ENCODE measurements at places on chromosomes 5 and 9. TPM values are rescaled to one million over a fixed set of nuclear protein-coding genes. Genes with fewer than 3 reads are reported as not detected.

ADRA1B gene
- 0.09 TPM for total RNA-seq

GRCh38 chr9:89523948-89524347 lies 26.0 kb upstream of the SEMA4D start:
- H3K27me3 ChIP-seq, result no peaks in the 10 kb centered on the region
- peak; percentile 71 for DNase-seq
- peaks cover 71% of the 10 kb centered on the region for H3K4me1 ChIP-seq
- H3K27ac ChIP-seq, result peak overlapping the region; percentile 99

DNA sequence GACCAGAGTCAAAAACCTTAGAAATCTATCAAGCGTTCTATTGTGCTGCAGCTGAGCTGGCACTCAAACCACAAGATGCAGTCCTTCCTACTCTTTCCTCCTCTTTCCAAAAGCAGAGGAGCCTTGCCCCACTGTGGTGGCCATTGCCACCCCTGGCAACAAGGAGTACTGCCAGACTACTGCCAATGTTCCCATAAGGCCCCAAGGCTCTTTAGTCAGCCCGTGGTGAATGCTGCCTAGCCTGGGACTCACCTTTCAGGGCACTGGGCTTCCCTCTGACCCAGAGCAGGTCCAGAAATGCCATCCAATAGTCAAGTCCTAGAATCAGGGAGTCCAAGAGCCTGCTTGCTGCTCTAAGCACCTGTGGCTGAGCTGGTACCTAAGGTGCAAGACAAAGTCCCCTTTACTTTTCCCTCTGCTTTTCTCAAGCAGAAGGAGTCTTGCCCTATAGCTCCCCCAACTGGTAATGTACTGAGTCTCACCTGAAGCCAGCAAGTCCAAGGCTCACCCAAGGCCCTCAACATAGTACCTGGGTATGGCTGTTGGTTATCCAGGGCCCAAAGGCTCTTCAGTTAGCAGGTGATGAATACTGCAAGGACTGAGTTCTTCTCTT lies 219.4 kb downstream of the ATPSCKMT start:
- H3K27ac ChIP-seq, result no peak overlapping the region
- peaks cover 3% of the 10 kb centered on the region for H3K4me1 ChIP-seq
- no peaks in the 10 kb centered on the region for H3K36me3 ChIP-seq
- no peak overlapping the region for H3K4me3 ChIP-seq

FABP6 gene
- total RNA-seq, result 13.0 TPM

DNA sequence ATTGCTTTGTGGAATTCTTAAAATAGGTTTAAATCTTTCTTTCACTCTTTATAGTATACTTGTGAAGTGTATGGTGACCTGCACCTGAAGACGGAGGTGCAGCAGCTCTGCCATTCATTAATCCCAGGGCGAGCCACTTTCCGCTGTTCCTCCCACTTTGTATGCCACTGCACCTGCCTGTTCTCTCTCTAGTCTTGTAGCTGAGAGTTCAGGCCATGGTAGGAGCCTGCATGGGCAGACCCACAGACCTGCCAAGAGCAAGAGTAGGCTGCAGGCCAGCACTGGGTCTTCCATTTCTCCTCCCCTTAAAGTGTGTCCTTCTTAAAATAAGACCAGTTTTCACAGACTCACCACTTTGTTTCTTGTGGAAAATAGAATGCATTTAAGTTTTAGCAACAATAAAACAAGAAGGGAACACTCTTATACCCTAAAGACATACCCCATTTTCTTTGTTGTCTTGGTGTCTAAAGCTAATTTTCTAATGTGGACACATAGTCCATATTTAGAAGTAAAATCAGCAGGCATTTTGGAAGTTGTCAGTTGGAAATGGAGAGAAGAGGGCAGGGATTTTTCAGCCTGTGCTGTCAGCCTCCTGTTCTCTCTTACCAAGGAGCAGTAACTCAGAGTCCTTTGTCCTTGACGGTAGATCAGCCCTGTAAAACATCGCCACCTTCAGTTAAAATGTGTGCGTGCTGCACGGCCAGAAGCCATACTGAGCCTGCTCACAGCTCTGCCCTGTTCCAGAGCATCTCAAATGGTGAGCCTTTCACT lies 103.2 kb downstream of the SNCAIP start:
- no peaks in the 10 kb centered on the region for H3K36me3 ChIP-seq
- no peak overlapping the region for H3K27ac ChIP-seq
- no peaks in the 10 kb centered on the region for H3K27me3 ChIP-seq
- no peaks in the 10 kb centered on the region for H3K4me1 ChIP-seq

GRCh38 chr5:6780802-6781391 lies 67.7 kb downstream of the TENT4A start:
- H3K4me1 ChIP-seq, result no peaks in the 10 kb centered on the region
- H3K36me3 ChIP-seq, result no peaks in the 10 kb centered on the region
- no peak for DNase-seq
- H3K27me3 ChIP-seq, result no peaks in the 10 kb centered on the region
- no peak overlapping the region for H3K4me3 ChIP-seq

- H3K4me3 ChIP-seq, result peak overlapping the region; percentile 33
- peak overlapping the region; percentile 79 for H3K27ac ChIP-seq
- H3K4me1 ChIP-seq, result peaks cover 73% of the 10 kb centered on the region
- no peak for DNase-seq
- H3K36me3 ChIP-seq, result no peaks in the 10 kb centered on the region
- H3K27me3 ChIP-seq, result no peaks in the 10 kb centered on the region
These were observed 5.2 kb upstream of the MGAT1 start for GRCh38 chr5:180807654-180808414.

DNA sequence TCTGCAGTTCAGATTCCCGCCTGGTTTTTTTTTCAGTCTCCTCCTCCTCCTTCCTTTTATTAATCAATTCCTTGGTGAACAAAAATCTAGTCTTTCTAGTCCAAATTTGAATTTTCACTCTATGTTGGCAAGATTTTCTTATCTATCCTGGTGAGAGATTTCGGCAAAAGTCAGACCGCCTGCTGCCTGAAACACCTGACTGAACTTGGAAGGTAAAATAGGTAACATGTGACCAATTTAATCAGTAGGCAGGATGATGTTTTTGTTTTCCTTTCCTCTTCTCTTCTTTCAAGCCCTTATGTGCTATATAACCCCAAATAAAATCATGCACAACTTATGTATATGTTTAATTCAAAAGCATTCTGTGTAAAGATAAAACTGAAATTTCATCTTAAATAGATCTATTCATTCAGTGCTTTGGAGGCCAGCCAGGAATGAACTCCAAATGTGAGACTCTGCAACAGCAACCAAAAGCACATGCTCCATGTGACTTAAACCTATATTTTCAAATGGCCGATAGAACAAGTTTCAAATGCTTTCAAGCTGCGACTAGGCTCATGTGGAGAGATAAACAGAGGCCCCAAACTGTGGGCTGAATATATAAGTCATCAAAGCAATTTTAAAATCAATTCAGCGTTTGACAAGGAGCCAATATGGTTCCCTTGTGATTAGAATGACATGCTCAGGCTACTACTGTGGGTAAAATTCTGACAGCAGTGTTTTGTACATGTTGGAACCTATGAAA lies 100.4 kb upstream of the SEMA6A start:
- H3K36me3 ChIP-seq, result no peaks in the 10 kb centered on the region
- no peaks in the 10 kb centered on the region for H3K27me3 ChIP-seq
- H3K4me1 ChIP-seq, result no peaks in the 10 kb centered on the region
- H3K4me3 ChIP-seq, result no peak overlapping the region
- no peak for DNase-seq

- H3K27me3 ChIP-seq, result no peaks in the 10 kb centered on the region
- no peak overlapping the region for H3K27ac ChIP-seq
- H3K4me3 ChIP-seq, result no peak overlapping the region
- H3K36me3 ChIP-seq, result no peaks in the 10 kb centered on the region
These were observed 179.3 kb downstream of the CTNND2 start for GRCh38 chr5:11724940-11725339.

GRCh38 chr9:71764891-71765290 lies 3.4 kb downstream of the CEMIP2 start:
- peaks cover 11% of the 10 kb centered on the region for H3K4me1 ChIP-seq
- H3K27me3 ChIP-seq, result peaks cover 21% of the 10 kb centered on the region
- DNase-seq, result no peak

DNA sequence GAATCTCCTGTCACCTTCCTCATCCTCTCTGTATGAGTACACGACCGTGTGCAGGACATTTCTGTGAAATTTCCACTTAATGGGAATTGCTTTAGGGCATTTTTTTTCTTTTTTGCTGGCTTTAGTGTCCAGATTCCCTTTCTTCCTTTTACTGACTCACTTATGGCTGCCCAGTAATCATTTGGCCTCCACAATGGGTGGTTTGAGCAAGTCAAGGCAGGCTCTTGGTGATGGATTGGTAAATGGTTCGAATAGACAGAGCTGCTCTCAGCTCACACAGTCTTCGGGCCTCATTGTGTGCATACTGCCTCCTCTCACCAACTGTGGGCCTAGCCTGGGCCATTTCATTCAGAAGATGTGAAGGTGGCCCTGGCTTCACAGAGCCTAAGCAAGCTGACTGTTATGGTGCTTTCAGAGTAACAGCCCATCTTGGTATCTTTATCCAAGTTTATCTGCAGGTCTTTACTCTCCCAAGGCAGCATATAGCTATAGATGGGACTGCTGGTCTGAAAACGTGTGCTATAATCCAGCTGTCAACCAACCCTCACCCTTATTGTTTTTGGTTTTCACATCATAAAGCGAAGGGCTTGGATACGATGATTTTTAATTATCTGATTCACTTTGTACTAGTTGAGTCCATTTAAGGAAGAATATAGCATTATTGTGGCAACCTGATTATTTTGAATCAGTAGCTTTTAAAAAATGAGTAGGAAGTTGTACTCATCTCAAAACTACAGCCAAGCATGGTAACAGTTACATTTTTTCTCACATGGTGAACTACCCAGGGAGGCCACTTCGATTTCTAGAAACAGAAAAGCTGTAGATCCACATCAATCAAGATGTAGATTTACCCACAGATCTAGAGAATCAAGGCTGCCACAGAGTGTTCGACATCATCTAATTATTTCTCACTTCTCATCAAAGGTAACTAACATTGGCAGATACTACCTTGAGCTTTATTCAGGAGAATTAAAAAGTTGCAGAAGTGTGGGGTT lies 50.4 kb upstream of the CKMT2 start:
- no peaks in the 10 kb centered on the region for H3K36me3 ChIP-seq
- no peaks in the 10 kb centered on the region for H3K4me1 ChIP-seq
- no peak overlapping the region for H3K4me3 ChIP-seq
- DNase-seq, result no peak
- no peaks in the 10 kb centered on the region for H3K27me3 ChIP-seq
